Right lobe of liver (tissue), 6 donors: ENCODE measurements at places on chromosomes 13 and 19.

DNA sequence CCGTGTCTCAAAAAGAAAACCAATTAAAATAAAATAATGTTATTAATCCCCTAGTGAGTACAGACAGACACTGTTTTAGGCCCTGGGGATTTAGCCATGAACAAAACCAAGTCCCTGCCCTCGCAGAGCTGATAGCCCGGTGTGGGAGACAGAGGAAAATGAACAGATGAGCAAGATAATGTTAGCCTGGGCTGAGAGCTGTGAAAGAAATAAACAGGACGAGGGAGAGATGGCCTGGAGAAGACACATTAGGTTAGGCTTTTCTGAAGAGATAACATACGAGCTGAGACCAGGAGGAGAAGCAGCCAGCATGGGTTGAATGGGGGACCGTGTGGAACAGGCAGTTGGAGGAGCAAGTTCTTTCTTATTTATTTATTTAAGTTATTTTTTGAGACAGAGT lies 9.0 kb downstream of the RELB start:
- no peak for DNase-seq

DNA sequence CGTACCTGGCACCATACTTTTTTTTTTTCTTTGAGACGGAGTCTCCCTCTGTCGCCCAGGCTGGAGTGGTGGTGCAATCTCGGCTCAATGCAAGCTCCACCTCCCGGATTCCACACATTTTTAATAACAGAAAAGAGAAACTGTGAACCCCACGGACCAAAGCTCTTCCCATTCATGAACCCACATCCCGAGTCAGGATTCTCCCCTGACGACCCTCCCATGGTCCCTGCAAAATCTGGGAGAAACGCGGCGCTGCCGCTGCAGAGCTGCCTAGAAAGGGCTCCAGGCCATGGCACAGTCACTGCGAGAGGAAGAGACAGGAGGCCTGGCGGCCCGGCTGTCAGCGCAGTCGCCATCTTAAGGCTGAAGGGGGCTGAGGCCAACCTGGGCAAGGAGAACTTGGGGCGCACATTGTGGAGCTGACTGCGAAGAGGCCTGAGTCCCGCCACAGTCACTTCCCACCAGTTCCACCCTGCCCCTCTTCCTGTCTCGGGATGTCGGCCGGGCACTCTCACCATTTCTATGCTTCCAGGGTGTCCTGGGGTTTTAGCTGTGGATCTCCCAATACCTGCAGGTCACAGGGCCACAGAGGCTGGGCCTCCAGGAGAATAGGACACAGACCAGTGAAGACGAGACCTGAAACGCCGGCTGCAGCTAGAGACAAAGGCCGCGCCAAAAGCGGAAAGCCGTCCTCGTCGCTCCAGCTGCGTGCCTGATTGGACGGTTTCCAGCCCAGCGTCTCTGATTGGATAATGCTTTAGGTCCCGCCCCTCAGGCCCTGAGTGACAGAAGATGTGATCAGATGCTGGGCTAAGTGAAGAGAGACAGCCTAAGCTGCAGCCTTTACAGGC lies 71.0 kb downstream of the ZNF486 start:
- DNase-seq = peak; percentile 78

GRCh38 chr13:89751432-89751930 lies 1596.0 kb upstream of the MIR17HG start:
- no peak for DNase-seq

GRCh38 chr13:104098421-104098820 lies 1032.2 kb upstream of the SLC10A2 start:
- no peak for DNase-seq

DNA sequence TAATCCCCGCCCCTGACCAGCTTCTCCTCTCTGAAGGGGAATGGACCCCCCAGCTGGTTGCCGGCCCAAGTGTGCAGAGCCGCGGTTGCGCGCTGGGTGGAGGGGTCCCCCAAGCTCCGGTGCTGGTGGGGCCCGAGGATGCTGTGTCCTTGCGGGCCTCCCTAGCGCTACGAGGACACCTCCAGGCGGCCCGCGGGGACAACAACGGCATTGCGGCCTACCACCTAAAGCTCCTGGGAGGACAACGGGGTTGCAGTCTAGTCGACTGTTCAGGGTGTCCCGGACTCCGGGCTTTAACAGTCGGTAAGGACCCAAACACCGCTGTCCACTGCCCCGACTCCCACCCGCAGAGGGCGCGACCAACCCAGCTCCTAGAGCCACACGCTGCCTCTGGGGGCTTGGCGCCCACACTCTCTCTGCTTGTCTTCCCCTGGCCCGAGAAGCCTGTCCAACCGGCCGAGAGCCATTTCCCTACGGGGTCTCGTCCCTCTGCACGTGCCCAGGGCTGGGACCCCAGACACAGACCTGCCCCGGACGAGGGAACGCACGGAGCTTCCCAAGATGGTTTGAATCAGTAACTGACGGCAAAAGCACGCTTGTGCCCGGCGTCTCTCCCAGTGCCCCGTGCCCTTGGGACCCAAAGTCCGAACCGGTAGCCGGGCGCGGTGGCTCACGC lies 927 bp upstream of the SDHAF1 start:
- DNase-seq = no peak

DNA sequence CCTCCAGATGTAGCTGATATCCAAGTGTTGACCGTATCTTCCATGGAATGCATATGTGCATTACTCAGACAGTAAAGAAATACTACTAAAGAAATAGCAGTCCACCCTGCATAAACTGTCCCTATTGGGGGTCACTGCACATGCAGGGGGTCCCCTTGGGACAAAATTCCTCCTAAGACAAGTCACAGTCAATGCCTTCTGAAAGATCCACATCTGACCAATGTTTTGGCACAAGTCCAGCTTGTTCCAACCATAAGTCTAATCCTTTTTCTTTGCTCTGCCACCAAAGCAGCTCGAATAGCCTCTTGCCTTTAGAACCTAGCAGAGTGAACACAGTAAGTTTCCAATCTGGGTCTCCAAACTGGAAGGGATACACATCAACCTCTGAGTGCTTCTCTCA lies 87.9 kb downstream of the DIAPH3 start:
- no peak for DNase-seq

- DNase-seq = no peak
These were observed 576 bp downstream of the APBA3 start for GRCh38 chr19:3760871-3761361.

DNA sequence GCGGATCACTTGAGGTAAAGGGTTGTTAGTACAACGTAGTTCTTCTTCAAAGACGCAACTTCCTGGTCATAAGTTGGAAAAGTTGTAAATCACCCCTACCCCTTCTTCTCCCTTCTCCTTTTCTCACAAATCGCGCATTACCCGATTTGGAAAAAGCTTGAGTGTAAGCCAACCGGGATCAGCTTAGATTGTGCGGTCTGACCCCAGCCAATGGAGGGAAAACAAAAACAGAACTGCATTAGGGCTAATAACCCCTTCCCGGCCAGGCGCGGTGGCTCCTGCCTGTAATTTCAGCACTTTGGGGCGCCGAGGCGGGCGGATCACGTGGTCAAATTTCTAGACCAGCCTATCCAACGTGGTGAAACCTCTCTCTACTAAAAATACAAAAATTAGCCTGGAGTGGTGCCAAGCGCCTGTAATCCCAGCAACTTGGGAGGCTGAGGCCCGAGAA lies 806 bp downstream of the ZNF90 start:
- no peak for DNase-seq

GRCh38 chr13:42055500-42056085 lies 7.1 kb downstream of the DGKH start:
- no peak for DNase-seq

DNA sequence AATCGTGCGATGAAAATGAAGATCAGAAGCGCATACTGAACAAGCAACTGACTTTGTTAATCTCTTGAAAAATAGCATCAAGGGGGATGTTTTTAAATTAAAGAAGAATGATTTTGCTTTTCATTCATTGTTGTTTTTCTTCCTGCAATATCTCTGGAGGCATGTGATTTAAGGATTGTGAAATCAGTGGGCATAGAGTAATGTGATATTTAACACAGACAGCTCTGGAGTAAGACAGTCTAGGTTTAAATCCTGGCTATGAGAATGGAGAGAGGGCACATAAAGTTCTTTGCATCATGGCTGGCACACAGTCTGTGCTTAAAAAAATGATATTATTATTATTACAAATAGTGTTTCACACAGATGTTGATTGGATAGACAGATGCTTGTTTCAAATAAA lies 243.1 kb upstream of the NBEA start:
- no peak for DNase-seq

- no peak for DNase-seq
These were observed 166.4 kb downstream of the KATNAL1 start for GRCh38 chr13:30140973-30141372.

- DNase-seq = no peak
These were observed 615.3 kb upstream of the SLITRK1 start for GRCh38 chr13:84497613-84498012.

GRCh38 chr19:47102346-47103060 lies 11.1 kb downstream of the ZC3H4 start:
- no peak for DNase-seq

- DNase-seq = no peak
These were observed 450 bp downstream of the SELENOW start for GRCh38 chr19:47778954-47779351.

GRCh38 chr19:12199757-12200419 lies 37.0 kb downstream of the ZNF136 start:
- no peak for DNase-seq

GRCh38 chr13:62320129-62321108 lies 904.8 kb upstream of the PCDH20 start:
- no peak for DNase-seq

DNA sequence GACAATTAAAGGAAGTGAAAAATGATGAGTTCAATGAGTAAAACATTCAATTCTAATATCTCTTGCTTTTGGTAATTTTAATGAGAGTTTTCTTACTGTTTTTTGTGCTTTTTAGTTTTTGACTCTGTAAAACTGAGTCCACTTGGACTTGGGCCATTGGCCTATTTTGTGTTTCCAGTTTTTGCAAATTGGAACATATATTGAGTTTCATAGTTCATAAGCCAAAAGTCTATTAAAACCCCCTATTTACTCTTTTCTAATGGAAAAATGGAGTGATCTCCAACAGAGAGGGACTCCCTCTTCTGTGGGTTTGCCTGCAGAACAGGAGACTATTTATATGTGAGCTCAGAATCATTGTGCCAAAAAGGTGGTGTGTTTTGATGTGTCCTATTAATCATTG lies 219.7 kb upstream of the SPRY2 start:
- DNase-seq = no peak

- no peak for DNase-seq
These were observed 10.0 kb upstream of the OXGR1 start for GRCh38 chr13:97004096-97004876.

GRCh38 chr19:49861107-49861506 lies 6.3 kb downstream of the PNKP start:
- DNase-seq = peak; percentile 55

GRCh38 chr13:98094678-98095266 lies 48.1 kb upstream of the FARP1 start:
- DNase-seq = no peak

DNA sequence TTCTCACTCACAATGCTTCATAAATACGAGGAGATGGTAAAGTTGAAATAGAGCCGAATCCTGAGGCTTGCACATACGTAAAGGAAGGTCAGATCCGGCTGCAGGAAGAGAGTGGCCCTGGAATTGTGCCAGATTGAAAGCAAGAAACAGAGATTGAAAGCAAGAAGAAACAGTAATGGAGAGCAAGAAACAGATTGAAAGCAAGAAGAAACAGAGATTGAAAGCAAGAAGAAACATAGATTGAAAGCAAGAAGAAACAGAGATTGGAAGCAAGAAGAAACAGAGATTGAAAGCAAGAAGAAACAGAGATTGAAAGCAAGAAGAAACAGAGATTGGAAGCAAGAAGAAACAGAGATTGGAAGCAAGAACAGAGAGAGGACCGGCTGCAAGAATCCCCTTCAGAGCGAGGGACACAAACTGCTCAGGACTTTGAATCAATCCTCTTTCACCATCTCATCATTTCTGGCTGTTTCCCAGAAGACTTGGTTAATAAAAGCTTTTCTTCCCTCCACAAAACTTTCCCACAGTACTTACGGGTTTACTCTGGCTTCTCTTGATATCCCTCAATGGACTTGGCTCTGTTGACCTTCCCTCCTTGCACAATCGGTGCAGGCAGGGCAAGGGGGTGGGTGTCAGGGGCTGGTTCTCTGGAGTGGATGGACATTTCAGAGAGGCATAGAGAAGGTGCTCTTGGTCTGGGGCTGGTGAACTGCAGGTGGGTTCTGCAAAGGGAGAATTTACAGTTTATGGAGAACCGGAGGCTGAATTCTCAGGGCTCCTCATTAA lies 25.5 kb downstream of the OR7A5 start:
- no peak for DNase-seq

- DNase-seq = no peak
These were observed 3.2 kb downstream of the PRTN3 start for GRCh38 chr19:843836-844545.

- no peak for DNase-seq
These were observed 454.5 kb downstream of the IRS2 start for GRCh38 chr13:109331898-109332297.

GRCh38 chr19:5406816-5407215 lies 48.4 kb upstream of the ZNRF4 start:
- DNase-seq = no peak

- no peak for DNase-seq
These were observed 21.2 kb downstream of the HNRNPM start for GRCh38 chr19:8466018-8466417.

DNA sequence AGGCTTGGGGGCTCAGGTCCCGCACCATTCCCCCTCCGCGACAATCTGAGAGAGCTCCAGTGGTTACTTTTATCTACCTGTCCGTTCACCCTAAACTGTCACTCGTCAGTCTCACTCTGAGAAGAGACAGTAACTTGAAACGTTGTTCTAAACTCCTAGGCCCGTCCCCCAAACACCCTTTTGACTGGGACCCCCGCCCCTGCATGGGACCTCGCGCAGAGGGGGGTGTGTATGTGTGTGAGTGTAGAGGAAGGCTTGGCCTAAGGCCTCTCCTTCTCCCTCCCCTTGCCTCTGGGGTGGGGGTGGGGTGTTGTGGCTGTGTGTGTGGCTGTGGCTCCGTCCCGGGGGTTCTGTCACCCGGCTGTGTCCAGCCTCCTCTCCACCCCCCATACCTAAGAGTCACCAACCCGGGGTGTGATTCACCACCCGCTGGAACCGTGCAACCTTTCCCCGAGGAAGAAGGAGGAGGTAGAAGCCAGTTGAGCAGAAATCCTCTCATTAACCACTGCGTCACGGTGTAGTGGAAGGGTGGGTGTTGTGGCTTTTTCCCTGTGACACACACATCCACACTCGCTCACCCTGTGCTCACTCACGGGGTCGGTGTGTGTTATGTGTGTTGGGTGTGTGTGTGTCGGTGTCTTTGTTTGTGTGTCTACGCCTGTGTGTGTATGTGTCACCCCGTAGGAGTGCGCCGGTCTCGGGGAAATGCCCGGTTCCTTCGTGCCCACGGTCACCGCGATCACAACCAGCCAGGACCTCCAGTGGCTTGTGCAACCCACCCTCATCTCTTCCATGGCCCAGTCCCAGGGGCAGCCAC lies 2.4 kb downstream of the FOSB start:
- no peak for DNase-seq
